CD8-positive, alpha-beta memory T cell (primary cell): ENCODE measurements at places on chromosomes 7 and 10. TPM values are rescaled to one million over a fixed set of nuclear protein-coding genes. Genes with fewer than 3 reads are reported as not detected.

Gene SPDYE8
- polyA plus RNA-seq = 0.16 TPM

Gene BMPER
- polyA plus RNA-seq = not detected

Gene NFE2L3
- polyA plus RNA-seq = 6.5 TPM

Gene GLRX3
- polyA plus RNA-seq = 78.6 TPM

Gene THSD7A
- not detected for polyA plus RNA-seq
